ENCODE measurements at places on chromosomes 11 and 22.

DNA sequence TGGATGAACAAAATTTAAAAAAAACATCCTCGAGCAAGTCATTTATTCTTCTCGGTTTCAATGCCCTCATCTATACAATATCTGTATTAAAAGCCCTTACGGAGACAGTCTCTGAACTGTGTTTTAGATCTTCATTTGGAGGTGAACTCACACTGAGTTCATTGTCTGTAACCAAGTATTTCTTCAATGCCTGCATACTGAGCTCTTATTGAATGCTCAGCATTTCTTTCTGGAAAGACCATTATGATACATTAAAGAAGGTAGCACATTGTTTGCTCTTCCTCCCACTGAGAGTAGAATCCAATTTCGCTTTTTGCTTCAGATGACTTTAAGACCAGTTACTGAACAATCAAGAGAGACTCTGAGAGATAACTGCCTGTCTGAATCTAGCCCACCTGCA, 1.7 kb upstream of the ANO3 start:
- DNase-seq: no peak

DNA sequence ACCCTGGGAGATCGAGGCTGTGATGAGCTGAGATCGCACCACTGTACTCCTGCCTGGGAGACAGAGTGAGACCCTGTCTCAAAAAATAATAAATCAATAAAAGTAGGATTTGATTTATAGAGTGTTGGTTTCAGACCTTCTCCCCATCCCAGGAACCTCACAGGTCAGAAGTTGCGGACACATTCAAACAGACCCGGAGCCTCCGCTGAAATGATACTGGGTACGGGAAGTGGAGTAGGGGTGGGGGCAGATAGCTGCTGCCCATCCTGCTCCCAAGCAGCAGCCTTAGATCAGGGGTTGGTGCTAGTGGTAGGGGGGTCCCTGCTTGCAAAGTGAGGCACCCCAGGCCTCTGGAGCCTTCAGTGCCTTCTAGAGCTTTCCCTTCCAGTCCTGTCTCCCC, 7.8 kb downstream of the PRDM11 start:
- DNase-seq: no peak

GRCh38 chr11:59000003-59000402, 60.7 kb downstream of the GLYATL1 start:
- DNase-seq: no peak

GRCh38 chr11:69027704-69028372, 14.8 kb upstream of the MRGPRF start:
- no peak for DNase-seq

GRCh38 chr11:9605742-9606141, 32.3 kb downstream of the WEE1 start:
- DNase-seq: no peak

- DNase-seq: no peak
Observed at GRCh38 chr11:16007514-16007913, 348.8 kb downstream of the SOX6 start.

GRCh38 chr11:31805629-31806185, 5.4 kb downstream of the PAX6 start:
- DNase-seq: no peak

DNA sequence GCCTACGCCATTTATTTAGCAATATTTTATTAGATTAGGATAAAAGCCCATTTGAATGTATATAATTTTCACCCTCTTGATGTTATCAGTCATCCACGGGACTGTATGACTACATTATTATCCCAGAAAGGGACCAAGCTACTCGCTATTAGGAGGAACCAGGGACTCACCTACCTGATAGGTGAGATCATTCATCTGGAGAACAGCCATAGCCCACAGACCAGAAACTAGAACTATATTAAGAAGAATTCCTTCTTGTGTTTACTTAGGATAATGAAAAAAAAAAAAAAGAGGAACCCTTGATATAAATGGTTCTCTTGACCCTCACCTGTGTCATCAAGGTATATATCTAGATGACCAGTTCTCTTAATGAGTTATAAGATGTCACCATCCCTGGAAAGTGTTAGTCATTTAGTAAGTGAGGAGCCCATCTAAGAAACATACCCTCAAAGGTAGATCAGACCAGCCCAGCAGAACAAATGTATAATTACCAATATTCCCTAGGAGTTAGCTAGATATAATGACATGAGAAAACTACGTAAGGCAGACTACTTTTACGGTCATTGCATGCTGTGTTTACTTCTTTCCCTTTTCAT, 8.0 kb downstream of the SIK3 start:
- DNase-seq: no peak

DNA sequence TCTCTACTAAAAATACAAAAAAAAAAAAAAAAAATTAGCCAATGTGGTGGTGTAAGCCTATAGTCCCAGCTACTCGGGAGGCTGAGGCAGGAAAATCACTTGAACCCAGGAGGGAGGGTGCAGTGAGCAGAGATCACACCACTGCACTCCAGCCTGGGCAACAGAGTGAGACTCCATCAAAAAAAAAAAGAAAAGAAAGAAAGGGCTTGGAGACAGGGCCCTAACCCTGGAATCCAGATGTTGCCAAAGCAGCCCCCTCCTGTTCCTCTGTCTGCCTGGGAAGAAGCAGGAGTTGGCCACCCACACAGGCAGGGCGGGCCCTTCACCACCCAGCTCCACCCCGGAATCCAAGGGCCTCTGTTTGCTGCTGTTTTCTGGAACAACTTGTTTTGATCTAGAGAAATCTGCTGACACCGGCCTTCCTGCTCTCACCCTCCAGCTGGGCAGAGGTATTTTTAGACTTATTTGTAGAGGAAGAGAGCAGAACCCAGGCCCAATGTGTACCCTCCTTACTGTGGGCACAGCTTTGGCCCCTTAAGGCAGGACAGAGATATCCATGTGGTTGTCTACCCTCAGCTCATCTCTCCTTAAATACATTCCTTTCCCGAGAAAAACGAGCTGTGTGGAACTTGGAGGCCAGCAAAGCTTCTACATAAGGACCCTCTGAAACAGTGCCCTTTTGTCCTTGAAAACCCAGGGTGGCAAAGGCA, 2.7 kb upstream of the NEAT1 start:
- DNase-seq: peak; percentile 88

DNA sequence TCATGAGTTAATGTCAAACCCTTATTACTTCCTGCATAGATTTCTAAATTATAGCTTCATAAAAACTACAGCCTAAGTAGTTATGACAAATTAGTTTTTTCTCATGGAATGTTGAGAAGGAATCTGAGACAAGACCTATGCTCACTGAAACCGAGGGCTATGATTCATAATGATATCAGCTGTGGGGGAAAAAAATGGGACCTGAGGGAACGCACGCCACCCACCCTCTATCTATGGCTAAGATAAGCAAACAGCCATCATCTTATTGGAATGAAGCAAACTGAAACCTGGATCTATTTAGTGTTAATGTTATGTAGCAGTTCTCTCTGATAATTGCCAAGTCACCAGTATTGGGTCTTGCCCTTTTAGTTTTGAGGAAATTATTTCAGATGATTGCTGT, 906.9 kb upstream of the RAG2 start:
- no peak for DNase-seq

GRCh38 chr11:10030122-10030490, 263.9 kb downstream of the SBF2 start:
- no peak for DNase-seq

- DNase-seq: no peak
Observed at GRCh38 chr22:42431401-42432019, 693 bp downstream of the NFAM1 start.

- DNase-seq: no peak
Observed at GRCh38 chr22:38124236-38124974, 13.9 kb upstream of the BAIAP2L2 start.

DNA sequence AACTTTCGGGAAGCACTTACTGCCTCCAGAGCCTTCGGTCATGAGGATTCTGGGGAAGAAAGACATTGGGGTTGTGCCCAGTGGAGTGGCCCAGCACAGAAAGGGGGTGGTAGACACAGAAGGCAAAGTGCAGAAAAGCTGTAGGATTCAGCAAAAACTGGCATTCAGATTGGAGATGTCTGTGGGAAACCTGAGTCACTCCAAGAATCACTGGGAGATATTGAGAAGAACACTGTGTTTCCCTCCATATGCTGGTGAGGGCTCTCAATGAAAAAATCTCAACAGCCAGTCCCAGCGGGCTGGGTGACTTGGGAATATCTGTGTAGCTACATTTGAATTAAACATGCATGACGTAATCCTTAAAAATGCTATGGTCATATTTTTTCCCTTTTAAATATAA, 61.2 kb upstream of the RCN1 start:
- no peak for DNase-seq

DNA sequence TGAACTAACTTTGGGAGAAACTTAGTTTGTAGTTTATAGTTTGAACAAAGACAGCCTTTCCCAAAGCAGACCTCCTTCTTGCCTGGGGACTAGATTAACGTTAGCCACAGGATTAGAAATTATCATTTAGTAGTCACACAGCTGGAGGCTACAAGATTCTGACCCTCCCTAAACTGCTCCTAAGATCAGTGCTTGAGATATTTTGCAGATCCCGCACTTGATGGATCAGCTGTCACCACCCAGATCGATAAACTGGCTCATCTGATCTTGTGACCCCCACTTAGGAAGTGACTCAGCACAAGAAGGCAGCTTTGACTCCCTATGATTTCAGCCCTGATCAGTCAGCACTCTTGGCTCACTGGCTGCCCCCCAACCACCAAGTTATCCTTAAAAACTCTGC, 1.6 kb downstream of the SLC22A24 start:
- no peak for DNase-seq

- no peak for DNase-seq
Observed at GRCh38 chr22:22759371-22759770, 115.0 kb downstream of the GGTLC2 start.

DNA sequence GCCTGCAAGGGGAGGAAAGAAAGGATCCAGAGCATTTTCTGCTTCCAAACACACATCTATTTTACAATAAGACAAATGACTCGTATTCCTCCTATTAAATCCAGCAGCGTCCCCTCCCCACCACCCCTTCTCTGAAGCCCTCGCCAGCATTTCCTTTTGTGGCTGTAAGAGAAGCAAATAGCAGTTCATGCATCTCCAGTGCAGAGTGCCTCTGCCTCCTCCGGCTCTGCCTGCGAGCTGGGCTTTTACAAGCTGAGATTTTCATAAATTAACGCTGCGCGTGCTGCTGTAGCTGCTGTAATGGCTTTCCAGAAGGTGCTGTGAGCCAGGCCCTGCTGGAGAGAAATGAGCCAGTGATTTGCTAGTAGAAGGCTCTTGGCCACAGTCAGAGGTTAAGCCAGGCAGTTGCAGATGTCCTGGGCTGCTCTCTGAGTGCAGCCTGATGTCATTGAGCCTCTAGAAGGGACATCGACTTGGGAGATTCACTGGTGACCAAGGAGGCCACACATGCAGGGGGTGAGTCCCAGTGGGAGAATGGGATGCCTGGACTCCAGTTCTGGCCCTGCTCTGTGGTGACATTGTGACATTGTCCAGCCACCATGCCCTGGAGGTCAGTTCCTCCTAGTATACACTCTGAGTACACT, 134.5 kb upstream of the NAV2 start:
- no peak for DNase-seq

- peak; percentile 86 for DNase-seq
Observed at GRCh38 chr11:60756307-60757032, at the start of gene MS4A15. Gene MS4A15 (plus strand): TSS chr11:60756867. CDS start chr11:60763734, 6,867 bp downstream.

DNA sequence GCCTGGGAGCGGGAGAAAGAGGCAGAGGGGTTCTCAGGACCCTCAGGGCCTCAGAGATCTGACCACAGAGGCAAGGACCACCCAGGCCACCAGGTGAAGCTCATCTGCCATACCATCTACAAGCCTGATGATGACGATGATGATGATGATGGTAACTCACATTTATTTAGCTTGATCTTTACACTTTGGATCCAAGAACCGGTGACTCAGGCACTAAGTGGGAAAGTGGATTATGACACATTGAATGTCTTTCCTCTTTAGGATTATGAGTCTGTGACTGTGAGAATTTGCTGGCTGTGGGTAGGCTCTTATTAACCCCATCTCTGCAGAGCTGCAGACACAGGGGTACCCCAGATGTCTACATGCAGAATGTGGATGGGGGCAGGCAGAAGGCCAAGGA, 110.3 kb downstream of the DSCAML1 start:
- DNase-seq: no peak

DNA sequence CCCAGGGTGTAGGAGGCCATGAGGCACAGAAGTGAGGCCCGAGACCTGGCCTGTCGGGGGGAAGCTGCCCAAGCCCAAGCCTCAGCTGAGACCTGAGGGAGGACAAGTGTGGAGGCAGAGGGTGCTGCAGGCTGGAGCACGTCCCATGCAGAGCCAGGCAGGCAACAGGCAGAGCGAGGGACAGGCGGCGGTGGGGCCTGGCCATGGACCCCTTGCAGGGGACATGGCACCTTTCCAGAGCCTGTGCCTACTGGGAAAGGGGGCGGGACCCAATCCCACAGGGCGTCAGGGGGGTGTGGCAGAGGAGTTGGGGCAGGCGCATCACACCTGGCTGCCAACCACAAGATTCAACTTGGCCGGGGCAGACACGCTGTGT, 4.3 kb downstream of the TNNI2 start:
- no peak for DNase-seq

DNA sequence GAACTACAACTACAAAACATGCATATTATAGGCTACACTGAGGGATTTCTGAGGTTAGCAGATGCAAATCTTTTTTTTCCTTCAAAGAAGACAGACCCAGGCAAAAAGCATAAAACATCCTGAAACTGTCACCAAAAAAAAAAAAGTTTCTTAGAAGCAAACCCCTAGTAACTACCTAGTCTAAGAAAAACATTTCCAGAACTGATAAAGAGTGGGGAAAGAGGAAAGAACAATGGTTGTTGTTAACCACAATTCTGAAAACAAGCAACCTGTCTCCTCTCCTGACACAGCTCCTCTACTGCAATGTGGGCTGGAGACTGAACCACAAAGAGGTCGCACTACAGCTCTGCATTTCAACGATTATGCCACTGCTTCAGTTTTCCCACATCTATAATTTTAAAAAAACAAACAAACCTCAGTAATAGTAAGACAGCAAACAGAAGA, 15.0 kb downstream of the DENND5A start:
- no peak for DNase-seq

DNA sequence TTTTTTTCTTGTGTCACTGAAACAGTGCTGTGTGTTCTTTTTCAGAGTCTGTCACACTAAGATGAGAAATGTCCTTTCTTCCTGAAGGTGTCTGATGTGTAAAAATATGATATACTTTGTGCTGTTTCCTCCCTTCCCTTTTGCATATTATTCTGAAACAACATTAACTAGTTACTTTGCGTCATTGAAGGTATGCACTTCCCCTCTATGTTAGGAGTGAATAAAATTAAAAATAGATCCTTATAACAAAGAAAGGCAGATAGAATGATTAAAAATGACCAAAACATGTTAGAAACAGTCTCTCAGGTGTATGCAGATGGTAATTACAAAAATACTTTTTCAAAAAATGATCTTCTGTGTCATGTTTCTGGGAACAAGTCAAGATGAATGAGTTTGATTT, 1.6 kb upstream of the RAB30 start:
- DNase-seq: no peak

- DNase-seq: no peak
Observed at GRCh38 chr11:63501236-63501635, 4.6 kb upstream of the LGALS12 start.

- no peak for DNase-seq
Observed at GRCh38 chr11:12433121-12433520, 55.8 kb downstream of the PARVA start.

GRCh38 chr22:36386351-36386899, 1.3 kb downstream of the MYH9 start:
- peak; percentile 85 for DNase-seq

GRCh38 chr11:64101461-64101860, 64.5 kb downstream of the MACROD1 start:
- DNase-seq: no peak

GRCh38 chr11:115249061-115249578, 255.1 kb downstream of the CADM1 start:
- DNase-seq: no peak
